ENCODE measurements at places on chromosomes 1 and 21.

GRCh38 chr1:75791022-75791421, 5.0 kb downstream of the RABGGTB start:
- no peak for DNase-seq

DNA sequence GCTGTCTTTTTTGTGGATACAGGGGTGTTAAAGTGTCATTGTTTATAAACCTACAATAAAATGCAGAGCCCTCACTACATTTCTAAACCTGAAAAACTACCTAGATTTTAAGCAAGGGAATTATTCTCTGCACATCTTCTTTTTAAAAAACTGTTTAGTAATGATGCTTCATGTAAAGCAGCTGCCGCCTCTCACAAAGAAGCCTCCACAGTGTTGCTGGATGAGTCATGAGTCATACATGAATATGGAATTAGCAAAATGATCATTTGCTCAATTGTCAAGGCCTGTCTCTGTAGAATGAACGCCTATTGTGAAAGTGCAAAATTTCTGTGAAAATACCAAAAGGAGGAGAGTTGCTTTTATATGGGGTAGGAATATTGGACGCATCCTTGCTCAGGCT, 259.5 kb upstream of the CHRM3 start:
- DNase-seq: no peak

GRCh38 chr21:28795251-28795650, 197.4 kb downstream of the LTN1 start:
- no peak for DNase-seq

GRCh38 chr1:167496797-167497619, 21.3 kb downstream of the CD247 start:
- no peak for DNase-seq
